NCI-H1930 (cell line): ENCODE measurements at places on chromosomes 1 and 21.

- no peak for DNase-seq
Measured at GRCh38 chr1:9892563-9893528, 17.2 kb downstream of the CTNNBIP1 start.

DNA sequence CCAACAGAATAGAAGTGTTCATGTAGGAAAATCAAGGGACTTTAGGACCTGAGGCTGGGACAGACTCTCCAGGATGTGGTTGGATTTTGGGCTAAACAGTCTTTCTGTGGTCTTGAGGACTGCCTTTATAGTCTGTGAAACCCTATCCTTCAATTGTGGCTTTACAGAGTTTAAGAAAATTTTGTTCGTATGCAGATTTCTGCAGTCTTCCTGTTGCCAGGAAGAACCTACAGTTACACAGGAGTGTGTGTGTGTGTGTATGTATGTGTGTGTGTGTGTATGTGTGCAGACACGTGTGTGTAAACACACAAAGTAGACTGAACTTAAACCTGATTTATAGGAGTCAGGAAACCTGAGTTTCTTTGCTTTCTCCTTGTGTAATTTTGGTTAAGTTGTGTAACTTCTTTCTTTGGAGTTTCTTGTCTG, 22.8 kb downstream of the NEK7 start:
- DNase-seq = no peak

DNA sequence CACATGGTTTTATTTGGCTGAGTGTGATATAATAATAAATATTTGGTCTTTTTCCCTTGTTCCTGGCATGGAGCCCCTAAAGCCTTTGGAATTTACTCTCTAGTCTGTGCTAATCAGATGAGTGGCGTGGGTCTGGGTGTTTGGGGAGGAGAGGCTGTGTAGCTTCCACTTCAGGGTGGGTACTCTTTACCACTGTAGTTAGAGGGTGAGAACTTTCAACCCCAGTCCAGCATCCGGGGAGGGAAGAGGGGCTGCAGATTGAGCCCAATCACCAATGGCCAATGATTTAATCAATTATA, 20.0 kb downstream of the USP25 start:
- DNase-seq = no peak

GRCh38 chr1:222377428-222378088, 170.3 kb downstream of the HHIPL2 start:
- no peak for DNase-seq

- no peak for DNase-seq
Measured at GRCh38 chr1:219171192-219171935, 2.3 kb upstream of the LYPLAL1 start.
